ENCODE measurements at places on chromosomes 2 and 18.

DNA sequence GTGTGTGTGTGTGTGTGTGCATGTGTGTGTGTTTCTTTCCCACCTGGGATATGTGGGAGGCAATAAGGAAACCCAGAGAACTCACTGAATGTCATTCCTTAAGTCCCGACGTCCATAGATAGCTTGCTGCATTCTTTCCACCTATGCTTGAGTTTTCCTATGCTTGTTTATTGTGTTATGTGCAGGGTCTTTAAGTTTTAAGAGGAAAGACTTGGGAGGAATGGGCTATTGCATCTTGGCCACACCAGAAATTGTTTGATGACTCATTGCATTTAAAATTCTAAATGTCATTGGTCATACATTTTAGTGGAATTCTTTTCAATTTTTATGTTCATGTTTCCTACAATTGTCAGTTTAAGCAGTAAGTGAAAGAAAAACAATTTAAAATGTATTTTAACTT is 33.7 kb downstream of the STARD6 start:
- no peak for DNase-seq

- DNase-seq = no peak
Observed at GRCh38 chr2:240405133-240405532, 30.3 kb upstream of the GPC1 start.

DNA sequence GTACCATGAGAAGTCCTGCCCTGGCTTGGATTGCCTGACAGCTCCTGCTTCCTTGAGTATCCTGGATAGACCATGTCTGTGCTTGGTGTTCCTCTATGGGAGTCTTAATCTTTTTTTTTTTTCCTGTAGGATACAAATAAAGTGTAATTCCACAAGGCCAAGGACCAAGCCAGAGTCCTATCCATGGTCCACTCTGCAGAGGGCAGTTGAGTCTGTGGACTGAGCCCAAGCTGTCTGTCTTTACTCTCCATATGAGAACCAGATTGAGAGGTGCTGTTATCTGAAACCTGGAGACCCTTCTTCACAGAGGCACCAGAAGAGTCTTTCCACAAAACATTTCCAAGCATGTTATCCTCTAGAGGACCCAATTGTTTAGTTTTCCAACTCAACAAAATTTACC is 1.4 kb upstream of the KIF3C start:
- DNase-seq = no peak

DNA sequence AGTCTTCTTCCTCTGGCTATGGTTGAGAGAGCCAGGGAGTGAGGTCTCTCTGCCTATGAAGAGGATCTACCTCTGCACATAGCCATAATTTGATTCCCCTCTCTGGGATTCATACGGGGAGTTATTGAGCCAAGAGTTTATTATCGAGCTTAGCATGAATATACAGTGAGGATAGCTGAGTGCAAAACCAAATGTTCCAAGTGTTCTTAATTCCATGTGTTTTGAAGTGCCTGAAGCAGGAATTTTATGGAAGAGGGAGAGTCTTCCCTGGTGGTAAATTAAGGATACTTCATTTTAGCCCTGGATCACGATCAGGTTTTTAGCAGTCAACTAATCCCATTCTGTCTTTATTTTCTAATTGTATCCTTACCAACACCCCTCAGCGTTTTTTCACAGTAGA is 270.6 kb downstream of the C1D start:
- DNase-seq = no peak

DNA sequence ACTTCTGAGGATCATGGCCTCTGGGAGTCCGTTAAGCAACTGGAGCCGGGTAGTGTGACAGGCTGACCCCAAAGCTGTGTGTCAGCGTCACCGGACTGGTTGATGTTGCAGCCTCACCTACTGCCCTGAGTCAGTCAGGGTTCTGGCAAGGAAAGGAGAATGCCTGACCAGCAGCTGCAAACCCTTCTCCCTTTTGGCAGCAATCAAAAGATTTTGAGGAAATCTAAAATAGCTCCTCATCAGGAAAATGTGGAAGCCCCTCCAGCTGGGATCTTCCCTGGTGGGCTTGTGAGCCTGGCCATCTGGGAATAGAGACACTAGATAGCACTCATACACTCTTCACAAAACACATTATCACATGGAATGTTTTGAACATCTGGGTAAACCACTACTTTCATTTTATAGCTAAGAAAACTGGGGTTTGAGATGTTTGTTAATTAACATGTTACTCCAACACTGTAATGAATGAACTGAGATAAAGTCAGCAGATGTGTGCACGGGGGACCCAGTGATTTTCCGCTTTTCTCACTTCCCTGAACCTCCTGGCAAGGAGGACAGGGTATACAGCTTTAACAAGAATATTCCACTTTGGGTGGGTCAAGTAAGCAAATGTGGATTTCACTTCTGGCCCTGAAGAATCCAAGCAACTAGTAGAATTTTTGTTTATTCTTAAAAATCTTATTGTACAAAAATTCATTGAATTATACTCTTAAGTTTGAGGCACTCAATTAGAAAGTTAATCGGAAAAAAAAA is 24.7 kb downstream of the CLUL1 start:
- DNase-seq = no peak

DNA sequence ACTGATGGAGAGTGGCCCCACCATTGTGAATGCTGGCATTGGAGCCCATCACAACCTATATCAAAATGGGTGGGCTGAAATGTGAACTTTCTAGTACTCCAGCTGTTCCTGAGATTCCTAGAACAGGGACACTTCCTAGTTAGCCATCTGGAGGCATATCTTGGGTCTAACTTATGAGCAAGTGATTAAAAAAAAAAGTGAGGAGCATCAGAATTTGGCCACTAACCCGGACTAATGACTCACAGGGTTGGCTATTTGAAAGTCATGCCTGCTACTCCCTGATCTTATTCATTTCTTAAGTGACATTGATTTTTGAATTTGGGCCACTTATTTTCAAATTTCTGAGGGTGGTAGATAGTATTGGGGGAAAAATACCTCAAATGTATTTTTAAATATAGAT is 216.6 kb downstream of the HRH4 start:
- no peak for DNase-seq
